WTC11 (cell line): ENCODE measurements at places on chromosomes 12 and 14.

DNA sequence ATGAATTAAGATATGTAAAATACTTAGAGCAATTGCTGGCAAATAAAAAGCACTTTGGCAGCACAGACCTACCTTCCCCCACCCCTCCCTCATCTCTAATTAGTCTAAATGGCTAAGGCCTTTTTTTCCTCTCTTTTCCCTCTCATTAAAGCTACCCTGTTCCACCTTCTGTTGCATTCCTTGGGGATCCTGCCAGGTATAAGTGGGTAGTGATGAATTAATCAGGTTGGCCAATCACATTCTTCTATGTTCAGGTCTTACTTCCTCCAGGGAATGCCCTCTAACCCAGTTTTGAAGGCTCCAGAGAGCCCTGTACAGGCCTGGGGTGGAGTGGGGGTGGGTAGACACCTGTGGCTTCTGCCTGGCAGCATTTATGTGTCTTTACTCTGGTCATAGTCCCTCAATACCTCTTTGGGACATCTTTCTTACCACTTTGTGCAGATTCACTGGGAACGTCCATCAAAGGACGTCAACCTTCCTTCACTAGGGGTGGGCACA lies 28.4 kb downstream of the HSPB8 start:
- DNase-seq: no peak

DNA sequence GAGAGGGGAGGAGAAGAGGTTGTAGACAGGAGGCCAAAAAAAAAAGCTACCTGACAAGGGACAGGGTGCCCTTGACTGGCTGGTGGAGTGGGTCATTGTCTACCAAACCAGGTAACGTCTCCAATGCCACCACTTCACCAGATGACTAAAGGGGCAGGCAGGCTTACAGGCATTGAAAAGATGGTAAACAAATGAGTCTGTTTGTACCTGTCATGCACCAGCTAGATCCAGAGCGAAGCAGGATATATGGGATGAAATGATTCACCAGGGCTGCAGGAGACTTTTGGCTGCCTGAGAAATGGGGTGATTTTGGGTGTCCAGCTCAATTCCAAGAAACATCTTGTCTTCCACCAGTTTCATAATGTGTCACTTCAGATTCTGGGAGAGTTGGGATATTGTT lies 4.0 kb downstream of the C12orf54 start:
- no peak for DNase-seq

GRCh38 chr12:63308671-63309070 lies 157.7 kb upstream of the AVPR1A start:
- no peak for DNase-seq

- DNase-seq: no peak
These were observed 27.2 kb downstream of the CLSTN3 start for GRCh38 chr12:7157391-7157790.
